ENCODE measurements at places on chromosomes 12 and 14.

DNA sequence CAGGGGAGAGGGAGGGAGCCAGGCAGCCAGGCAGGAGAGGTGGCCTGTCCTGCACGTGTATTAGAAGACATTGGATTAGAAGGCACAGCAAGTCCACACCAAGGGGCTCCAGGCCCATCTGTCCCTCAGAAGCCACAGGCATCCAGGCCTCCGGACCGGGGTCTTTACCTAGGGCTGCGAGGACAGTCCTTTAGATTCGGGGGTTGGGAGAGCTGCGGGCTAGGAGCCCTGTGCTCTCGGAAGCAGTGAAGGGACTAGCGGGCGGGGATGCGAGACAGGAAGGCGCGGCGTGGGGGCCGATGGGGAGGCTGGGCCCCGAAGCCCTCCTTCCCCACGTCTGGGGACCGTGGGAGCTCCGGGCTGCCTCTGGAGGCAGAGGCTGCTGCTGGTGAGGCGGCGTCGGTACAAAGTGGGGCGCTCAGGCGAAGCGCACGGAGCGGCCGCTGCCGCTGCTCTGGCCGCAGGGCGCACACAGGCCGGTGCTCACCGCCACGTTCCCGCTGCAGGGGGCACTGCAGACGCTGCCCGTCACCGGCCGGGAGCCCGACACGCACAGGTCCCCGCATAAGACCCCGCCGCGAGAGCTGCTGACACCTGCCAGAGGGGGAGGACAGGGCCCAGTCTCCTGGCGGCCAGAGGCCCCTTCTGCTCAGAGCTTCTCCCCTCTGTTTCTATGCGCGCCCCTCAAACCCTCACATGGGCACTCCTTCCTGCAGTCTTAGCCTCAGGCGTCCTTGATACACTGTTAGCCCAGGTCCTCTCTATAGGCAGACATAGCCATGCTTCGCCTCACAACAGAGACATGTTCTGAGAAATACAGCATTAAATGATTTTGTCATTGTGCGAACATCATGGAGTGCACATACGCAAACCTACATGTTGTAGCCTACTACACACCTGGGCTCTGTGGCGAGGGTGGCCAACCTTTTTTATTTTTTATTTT lies 17.3 kb downstream of the KRT7 start:
- no peak for DNase-seq

DNA sequence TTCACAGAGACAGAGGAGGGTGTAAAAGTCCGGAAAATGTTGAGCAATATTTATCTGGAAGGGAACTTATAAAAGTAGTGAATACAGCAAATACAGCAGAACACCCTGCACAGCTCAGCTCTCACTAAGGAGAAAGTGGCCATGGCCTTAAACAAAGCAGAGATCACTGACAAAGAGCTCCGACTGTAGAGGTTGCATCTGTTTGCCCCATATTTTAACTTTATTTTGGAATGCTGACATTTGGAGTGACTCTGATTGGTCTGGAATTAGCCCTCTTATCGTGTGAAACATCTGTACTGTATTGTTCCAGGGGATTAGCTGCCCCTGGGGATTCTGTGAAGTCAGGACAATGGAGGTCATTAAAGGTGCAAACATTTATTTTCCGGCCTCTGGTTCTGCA lies 1275.7 kb upstream of the FLRT2 start:
- no peak for DNase-seq

DNA sequence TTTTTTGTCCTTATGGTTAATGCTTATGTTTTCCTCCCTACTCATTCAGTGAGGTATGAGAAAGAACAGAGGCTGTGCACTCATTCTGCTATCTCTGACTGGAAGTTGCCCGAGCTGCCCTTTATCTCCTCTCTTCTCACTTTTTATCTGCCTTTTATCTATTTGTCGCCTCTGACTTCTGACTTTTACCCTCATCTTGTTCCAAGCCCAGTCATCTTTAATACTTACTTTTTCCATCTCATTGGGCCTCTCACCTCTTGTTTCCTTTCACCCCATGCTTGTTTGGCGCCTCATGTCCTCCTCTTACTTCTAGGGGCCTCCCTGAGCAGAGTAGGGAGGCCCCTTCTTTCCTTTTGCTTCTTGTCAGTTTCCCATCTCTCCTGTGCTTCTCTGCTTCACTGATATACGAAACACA lies 50.7 kb downstream of the DIP2B start:
- DNase-seq: no peak

DNA sequence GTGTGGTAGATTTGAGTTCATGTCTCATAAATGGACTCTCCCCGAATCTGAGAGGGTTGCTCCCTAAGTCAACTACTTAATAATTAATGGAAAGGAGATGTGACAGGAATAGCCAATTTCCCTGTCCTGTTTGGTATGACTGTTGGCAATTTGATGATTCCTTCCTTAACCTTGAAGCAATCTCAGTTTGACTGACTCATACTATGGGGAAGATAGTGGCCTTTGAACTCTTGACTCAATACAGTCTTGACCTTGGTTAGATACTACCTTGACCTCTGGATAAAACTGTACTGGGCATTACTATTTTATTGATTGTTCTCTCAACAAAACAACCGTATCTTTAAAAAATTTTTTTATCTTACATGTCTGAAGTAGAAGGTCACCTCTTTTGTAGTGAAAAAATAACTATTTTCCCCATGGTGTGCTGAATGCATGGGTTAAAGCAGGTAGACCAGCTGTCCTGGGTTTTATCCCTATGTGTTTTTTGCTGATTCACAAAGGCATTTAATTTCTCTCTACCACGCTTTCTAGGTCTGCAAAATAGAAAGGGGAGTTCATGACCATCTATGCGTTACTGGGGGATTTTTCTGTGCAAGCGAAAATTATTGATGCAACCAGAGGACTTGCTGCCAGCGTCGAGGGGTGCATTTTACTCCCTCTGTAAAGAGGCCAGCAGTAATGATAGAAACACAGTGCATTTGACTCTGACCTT lies 80.1 kb downstream of the ETV6 start:
- DNase-seq: no peak

- no peak for DNase-seq
Measured at GRCh38 chr14:94110552-94111181, at the start of gene IFI27. TSS of gene IFI27 (plus strand) at chr14:94110736.

DNA sequence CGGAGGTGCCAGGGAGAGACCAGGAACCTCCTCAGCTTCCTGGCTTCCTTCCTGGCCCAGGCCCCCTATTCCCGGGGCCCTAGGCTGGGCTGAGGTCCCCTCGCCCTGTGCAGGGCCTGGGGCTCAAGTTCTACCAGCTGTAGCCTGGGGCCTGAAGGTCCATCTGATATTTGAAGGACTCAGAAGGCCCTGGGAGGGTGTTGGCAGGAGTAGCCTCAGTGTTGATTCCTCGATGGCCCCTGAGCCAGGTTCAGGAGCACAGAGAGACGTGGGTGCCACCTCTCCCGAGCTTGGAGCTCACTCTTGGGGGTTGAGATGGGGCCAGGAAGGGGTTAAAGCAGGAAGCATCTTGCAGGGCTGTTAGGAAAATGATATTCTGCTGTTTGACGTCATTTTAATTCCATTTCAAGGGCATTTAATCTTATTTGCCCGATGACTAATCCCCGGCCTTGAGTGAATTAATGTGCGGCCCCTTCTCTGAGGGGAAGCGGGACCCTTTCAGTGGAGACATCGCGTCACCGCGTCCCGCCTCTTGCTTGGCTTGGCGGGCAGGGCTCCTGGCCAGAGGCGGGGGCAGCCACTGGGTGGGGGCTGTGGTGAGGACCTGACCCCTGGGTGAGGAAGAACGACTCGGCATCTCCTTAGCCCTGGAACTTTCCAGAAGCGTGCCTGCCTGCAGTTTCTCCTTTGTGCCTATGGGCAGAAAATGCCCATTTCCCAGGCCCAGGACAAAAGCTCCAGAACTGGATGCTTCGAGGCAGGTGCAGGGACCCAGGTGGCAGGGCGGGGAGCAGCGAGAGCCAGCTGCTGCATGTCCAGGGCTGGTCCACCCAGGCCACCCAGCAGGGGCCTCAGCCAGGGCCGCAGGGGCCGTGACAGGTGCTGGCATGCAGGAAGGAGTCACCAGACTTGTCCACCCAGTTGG lies 158.3 kb downstream of the KIF26A start:
- DNase-seq: no peak

DNA sequence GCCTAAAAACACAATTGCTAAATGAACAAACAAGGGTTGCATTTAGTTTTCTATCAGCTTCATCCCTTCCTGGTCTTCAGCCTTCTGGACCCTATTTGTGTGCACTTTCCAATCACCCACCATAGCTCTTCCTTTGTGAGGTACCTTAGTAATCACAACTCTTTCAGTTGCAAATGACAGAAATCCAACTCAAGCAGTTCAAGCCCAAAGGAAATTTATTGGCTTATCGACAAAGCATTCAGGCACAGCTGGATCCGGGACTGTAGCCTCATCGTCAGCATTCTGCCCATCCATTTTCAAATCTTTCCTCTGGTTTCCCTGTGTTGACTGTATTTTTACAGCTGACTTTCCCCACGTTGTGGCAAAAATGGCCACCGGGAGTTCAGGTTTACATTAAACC lies 148.6 kb upstream of the VASH1 start:
- no peak for DNase-seq

DNA sequence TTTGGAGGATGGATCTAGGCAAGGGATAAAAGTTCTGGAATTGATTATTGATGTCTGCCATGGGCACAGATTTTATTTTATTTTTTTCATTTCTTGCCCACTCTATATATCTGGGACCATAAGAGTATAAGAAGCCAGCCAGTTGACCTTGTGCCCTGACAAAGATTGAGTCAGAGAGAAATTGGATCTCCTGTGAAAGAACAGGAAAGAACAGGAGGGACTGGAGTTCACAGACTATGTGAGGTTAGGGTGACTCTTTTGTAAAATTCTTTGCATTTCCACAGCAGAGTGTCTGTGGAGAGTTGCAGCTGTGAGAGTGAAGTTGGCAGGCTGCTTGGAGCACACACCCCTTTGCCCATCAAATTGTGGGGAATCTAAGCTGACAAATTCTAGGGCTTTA lies 358.4 kb upstream of the TBX3 start:
- no peak for DNase-seq

DNA sequence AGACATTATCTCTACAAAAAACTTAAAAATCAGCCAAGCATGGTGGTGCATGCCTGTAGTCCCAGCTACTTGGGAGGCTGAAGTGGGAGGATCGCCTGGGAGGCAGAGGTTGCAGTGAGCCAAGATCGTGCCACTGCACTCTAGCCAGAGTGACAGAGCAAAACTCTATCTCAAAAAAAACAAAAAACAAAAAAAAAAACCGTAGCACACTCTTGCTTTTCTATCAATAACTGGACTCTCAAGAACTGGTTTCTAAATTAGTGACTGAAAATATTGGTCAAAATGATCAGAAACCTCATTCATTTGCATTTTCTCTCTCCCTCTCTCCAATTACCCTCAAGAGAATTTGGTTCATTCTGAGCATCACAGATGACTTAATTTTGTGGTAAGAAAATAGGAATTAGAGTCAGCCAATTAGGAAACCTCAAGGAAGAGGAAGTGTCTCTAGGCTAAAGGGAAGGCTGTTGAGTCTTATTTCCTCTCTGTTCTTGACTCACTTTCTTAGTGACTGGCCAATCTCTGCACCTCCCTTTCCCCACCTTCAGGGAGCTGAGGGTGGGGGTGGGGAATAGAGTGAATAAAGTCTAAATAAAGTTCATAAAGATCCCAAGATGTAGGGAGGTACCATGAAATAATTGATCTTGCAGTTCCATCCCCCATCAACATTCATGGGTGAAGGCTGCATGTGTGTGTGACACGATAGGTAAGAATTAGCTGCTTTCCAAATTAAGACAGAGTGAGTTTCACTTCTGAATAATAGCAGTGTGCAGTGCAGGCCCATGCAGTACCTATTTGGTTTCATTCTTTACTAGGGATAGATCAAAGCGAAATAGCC lies 6.8 kb upstream of the PSMA6 start:
- peak; percentile 39 for DNase-seq

GRCh38 chr12:77407931-77408330 lies 342.6 kb upstream of the E2F7 start:
- DNase-seq: no peak

DNA sequence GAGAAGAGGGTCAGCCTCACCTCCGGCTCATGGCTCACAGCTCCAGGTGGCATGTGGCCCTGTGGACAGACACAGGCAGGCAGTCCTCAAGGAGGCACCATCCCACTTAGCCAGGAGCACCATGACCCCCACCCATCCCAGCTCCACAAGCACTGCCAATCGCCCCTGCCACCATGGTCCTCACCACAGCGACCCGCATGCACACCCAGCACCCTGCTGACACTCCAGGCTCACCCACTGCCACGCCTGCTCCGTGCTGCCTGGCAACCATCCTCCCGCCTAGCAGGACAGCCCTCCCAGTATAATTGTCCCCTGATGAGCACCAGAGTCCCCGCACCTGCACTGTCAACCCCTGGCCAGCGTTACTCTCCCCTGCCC lies 50.9 kb downstream of the TRPV4 start:
- no peak for DNase-seq

- no peak for DNase-seq
Measured at GRCh38 chr12:130924966-130925665, 28.6 kb upstream of the ADGRD1 start.

DNA sequence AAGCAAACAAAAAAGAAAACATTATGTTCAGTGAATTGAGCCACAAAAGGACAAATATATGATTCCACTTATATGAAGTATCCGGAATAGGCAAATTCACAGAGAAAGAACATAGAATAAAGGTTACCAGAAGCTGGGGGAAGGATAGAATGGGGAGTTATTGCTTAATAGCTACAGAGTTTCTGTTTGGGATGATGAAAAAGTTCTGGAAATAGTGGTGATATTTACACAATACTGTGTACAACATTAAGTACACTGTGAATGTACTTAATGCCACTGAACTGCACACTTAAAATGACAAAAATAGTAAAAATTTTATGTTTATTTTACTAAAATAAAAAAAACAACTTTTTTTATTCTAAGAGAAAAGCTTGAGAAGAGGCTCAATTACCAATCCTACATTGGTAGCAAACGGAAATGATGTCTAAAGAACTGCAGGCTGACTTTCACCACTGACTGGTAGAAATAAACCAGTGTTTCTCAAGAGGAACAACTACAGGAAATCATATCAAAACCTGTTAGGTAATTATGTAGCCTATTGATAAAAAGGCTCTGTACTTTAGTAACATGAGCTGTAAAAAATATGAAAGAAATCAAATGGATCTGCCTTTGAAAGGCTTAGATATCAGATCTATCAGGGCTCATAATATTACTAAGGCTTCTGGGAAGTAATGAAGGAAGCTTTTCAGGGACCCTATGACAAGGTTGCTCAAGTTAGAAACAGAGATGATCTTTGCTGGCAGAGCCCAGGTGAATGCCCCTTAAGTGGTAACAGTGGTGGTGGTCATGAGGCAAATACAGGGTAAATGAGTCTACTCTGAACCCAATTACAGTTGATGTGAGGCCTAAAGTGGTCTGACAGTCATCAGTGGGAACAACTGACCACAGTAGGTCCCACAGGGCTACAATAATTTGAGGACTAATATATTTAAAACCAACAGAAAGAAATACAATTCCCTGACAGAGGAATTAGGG lies 41.3 kb downstream of the BAZ1A start:
- DNase-seq: no peak

GRCh38 chr14:29216268-29217232 lies 450.0 kb downstream of the FOXG1 start:
- DNase-seq: no peak

- DNase-seq: no peak
Measured at GRCh38 chr12:54162741-54163140, 26.0 kb downstream of the SMUG1 start.

- no peak for DNase-seq
Measured at GRCh38 chr12:5488626-5488955, 56.7 kb downstream of the NTF3 start.
